Posterior vena cava (tissue), 2 donors: ENCODE measurements at places on chromosomes 12 and 14. TPM values are rescaled to one million over a fixed set of nuclear protein-coding genes. Genes with fewer than 3 reads are reported as not detected.

GRCh38 chr12:34340534-34341361 lies 318.5 kb downstream of the ALG10 start:
- no peak for DNase-seq

- DNase-seq = no peak
Observed at GRCh38 chr12:57046086-57046791, 3.7 kb downstream of the MYO1A start.

DNA sequence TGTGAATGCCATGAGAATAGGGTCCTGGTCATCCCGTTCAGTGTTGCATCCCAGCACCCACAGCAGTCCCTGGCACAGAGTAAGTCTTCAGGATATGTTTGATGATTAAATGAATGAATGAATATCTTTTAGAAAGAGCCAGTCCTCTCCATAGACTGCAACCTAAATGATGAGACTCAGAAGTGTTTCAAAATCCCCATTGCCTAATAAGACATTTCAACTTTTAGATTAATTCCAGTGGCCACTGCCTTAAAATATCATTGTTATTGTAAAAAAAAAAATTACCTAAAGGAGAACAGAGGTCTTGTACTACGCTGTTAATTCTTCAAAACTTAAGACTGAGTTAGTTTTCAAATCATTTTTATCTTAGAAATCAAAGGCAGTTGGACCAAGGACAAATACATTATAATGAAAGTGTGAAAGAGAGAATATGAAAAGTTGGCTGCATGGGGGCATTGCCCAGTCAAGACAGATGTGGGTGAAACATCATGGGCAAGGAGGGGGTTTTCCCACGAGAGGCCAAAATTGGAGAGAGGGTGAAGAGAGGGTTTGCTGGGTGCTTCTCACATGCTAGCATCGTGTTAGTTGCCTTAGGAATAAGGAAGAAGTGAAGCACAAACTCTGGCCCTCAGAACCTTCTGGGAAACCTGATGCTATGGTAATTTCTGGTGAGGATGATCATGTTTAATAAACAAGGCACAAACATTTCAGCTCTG lies 26.3 kb upstream of the CPM start:
- no peak for DNase-seq

GRCh38 chr12:9064815-9065606 lies 50.7 kb downstream of the A2M start:
- peak; percentile 92 for DNase-seq

VIPAS39 gene
- total RNA-seq = 15.7 TPM

DNA sequence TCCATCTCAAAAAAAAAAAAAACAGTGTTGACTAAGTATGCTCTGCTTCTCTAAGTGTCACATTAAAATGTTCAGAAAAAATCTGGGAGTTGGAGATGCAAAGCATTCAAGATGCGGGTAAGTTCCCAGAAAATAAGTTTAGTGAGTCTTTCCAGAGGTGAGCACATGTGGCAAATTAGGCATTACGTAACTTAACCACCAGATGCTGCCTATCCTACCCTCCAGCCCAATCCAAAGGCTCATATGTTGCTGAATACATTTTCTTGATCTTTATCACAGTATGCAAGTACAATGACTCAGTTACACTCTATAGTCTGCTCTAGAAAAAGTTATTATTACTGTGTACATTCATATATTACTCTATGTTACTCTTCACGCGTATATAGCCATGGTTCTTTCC lies 3.6 kb downstream of the SLC2A14 start:
- DNase-seq = no peak

CLEC6A gene
- not detected for total RNA-seq

DPPA3 gene
- not detected for total RNA-seq

- no peak for DNase-seq
Observed at GRCh38 chr12:4228122-4228580, 45.4 kb upstream of the CCND2 start.

- no peak for DNase-seq
Observed at GRCh38 chr14:35339761-35340406, 47.7 kb downstream of the PSMA6 start.

DNA sequence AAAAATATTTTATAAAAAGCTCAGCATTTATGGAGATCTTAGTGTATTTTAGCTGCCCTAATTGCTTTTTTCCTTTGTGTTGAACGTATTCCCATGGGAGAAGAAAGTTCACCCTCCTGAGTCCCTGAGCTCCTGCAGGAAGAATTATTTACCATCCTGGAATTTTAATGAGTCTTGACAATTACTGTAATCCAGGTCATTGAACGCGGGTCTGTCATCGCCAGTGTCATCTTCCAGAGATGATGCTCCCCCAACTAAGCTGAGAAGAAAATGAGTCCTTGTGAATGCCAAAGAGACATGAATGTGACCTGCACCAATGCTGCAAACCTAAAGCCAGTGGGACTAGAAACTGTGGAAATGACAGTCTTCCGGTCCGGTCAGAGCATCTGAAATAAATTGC lies 129.5 kb downstream of the FBXL14 start:
- no peak for DNase-seq

- peak; percentile 70 for DNase-seq
Observed at GRCh38 chr12:6295094-6295811, 15.2 kb upstream of the PLEKHG6 start.

DNA sequence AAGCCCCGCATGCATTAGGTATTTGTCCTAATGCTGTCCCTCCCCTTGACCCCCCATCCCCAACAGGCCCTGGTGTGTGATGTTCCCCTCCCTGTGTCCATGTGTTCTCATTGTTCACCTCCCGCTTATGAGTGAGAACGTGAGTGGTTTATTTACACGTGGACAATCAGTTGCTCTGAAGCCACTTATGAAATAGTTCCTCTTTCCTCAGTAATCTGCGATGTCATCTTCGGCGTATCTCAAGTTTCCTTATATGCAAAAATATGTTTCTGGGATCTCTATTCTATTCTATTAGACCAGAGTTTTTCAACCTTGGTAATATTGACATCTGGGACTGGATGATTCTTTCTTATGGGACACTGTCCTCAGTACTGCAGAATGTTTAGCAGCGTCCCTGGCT lies 56.0 kb upstream of the DCD start:
- no peak for DNase-seq

GRCh38 chr12:117064049-117064448 lies 35.2 kb downstream of the TESC start:
- no peak for DNase-seq

- no peak for DNase-seq
Observed at GRCh38 chr12:75099210-75099609, 110.4 kb downstream of the KCNC2 start.

TUBA1C gene
- 172 TPM for total RNA-seq

DNA sequence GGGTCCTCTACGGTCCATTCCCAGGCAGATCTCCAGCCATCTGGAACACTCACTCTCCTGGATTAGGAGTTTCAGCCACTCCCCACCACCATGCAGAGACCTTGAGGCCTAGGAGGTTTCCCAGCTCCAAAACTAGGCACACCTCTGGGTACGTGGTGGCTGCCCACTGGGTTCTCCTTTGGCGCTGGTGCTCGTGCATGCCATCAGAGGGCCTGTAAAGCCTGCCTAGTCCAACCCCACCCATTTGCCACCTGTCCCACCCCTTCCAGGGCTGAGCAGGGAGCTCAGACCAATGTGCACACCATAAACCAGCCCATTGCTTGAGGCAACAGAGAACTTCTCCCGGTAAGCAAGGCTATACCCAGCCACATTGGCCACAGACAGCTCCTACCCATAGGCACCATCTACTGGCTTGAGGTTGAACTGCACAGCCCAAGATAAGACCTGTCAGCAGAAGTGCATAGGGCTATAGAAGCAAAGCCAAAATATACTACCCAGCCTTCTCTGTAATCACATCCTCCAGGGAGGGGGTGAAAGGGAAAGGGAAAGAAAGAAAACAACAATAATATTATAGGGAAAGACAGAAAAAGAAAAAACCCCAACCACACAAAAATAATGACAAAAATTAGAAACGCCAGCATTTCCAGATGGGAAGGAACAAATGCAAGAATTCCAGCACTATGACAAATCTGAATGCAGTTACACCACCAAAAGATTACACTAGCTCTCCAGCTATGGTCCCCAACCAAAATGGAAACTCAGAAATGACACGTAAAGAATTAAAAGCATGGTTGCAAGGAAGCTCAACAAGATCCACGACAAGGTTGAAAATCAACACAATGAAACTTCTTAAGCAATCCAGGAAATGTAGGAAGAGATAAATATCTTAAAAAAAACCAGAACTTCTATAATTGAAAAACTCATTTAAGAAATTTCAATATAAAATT lies 111.9 kb upstream of the CCDC175 start:
- DNase-seq = no peak

- DNase-seq = no peak
Observed at GRCh38 chr14:91056361-91056760, 4.1 kb downstream of the RPS6KA5 start.

GRCh38 chr12:44247588-44247987 lies 411.7 kb downstream of the TMEM117 start:
- no peak for DNase-seq

DNA sequence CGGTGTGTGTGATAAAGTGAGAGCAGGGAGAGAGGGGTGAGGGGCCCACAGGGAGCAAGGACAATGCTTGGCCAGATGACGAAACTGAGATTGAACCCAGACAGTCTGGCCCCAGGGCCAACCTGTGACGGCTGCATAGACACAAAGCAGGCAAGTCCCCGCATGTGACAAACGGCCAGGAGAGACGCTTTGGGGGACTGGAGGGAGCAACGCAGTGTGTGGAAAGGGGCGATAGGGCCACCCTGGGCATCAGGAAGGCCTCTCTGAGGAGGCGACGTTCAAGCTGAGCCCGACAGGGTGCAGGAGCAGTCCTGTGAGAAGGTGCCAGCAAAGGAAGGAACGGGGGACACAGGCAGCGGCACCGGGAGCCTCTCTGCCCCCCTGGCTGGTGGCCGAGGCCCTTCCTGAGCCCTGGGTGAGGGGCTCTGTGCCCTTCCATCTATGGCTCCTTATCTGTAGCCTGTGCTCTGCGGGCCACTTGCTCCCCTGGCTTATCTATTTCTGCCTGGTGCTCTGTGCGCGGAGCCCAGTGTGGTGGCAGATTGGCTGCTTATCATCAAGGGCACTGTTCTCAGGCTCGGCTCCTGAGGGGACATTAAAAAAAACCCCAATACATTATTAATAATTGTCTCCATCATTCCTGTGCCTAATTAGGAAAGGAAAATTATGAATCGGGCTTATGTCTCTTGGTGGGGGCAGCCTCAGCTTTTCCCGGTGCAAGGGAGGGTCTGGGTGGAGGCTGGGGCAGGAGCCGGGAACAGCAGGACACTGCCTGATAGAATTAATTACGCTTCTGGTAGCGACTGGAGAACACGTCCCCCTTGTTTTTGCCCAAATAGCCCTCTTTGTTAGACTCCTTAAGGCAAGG lies 39.8 kb downstream of the PRIMA1 start:
- DNase-seq = no peak

DNA sequence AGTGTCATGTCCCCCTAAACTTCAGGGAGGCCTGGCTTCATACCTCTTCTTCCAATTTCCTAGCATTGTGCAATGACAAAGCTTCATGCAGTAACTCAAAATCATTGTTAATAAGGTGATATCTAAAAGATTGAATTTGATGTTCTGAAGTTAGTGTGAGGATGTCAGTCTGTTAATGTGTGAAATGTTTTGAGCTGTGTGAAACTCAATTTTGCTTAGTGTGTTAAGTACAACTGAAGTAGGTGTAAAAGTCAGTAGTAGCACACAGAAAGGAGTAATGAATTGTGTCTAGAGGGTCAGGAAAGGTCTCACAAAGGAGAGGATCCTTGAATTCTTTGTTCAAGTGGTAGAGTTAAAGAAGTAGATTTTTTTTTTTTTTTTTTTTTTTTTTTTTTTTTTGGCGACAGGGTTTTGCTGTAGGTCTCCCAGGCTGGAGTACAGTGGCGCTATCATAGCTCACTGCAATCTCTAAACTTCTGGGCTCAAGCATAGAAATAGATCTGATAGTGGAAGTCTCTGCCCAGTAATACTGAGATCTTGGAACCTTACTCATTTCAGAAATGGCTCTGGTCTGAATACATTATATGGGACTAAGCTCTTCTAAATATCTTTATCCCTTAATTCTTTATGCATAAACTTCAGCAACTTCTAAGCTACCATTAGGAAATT lies 63.9 kb downstream of the FUT8 start:
- no peak for DNase-seq

AKAP3 gene
- total RNA-seq = 1.2 TPM

DNA sequence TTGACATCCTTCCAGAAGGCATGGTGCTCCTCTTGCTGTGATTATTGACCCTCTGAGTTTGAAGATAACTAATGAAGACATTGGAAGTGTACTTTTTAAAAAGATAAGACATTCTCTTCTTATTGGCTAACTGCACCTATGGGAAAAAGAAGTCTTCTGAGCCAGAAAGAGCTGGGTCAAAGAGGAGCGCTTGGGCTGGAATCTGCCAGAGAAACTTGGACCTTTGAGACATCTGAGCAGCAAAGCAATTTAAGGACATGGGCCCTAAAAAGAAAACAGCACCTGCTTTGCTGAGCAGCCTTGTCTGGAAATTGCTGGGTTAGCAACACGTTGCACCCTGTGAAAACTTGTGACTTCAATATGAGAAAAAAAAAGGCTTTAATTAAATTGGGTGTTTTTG lies 27.8 kb downstream of the IGF1 start:
- DNase-seq = no peak

UBE3B gene
- 29.5 TPM for total RNA-seq

DNA sequence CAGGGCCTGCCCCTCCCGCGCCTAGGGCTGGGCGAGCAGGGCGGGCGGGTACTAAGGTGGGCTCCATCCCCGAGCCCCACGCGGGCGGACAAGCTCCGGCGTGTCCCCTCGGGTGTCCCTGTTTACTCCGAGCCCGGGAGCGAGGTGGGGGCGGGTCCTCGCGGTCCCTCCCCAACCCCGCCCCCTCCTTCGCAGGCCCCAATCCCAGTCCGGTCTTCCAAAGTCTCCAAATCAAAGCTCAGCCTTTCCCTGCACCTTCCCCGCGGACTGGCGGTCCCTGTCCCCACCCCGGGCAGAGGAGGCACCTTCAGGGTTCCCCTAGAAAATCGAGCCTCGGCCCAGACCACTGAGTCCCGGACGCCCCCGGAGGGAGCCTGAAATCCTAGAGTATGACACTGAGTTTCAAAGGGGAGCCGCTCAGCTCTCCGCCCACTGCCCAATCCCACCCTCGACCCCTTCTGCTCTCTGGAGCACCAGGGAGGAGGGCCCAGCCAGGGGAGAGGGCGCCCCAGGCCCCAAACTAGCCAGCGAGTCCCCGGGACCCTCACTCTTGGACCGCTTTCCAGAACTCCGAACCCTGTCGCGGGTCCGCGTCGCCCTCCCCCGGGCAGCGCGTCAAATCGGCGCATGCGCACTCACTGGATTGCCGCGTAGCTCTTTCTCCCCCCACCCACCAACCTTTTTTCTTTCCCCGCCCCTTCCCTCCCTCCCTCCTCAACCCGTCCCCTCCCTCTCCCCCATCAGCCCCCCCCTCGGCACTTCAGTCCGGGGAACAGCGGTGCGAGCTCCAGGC lies at the start of gene LRP1:
TSS of gene LRP1 (plus strand) at position 758 of the 793 bp plus-strand sequence. CDS start 482 bp downstream, outside the sequence.
- peak; percentile 95 for DNase-seq

FERMT2 gene
- 326 TPM for total RNA-seq

DNA sequence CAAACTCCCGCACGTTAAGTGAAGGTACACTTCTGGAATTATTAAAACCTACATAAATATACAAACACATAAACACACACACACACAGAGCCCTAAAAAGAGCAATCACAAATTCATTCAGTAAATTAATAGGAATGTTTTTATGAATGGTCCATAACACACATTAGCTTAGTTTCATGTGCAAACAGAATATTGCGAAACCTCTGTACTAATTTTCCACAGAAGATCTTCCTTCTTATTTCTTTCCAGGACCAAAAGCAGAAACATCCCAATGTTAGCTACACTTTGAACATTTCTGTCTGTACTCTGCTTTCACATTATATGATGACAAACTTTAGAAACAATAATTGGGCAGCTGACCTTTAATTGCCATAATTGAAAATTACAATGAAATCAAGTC lies 101.6 kb downstream of the SOX5 start:
- DNase-seq = no peak

GRCh38 chr14:67532998-67533753 lies at the start of gene PLEKHH1:
PLEKHH1 (plus strand) TSS chr14:67533290; CDS start chr14:67541868, 8,578 bp downstream.
- DNase-seq = peak; percentile 91
